ENCODE measurements at places on chromosomes 5 and 9. TPM values are rescaled to one million over a fixed set of nuclear protein-coding genes. Genes with fewer than 3 reads are reported as not detected.

FIBCD1 gene
- total RNA-seq: 1.9 TPM

KIF4B gene
- 4.8 TPM for total RNA-seq

DNA sequence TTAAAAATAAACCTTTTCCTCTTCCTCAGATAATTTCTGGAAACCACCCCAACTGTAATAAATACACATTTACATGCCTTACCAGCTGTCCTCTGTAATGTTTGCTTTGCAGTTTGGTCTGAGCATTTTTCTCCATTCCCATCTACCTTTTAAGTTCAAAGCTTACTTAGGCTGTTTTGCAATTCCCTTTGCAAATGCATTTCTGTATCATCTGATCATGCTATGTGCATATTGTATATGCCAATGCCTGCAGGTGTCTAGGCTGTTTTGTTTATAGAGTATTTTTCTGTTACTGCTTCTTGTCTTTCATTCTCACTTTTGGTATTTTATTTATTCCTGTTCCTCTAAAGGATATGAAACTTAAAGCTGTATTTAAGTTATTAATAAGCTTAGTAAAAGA lies 86.3 kb downstream of the SLC44A1 start:
- no peak for DNase-seq

DNA sequence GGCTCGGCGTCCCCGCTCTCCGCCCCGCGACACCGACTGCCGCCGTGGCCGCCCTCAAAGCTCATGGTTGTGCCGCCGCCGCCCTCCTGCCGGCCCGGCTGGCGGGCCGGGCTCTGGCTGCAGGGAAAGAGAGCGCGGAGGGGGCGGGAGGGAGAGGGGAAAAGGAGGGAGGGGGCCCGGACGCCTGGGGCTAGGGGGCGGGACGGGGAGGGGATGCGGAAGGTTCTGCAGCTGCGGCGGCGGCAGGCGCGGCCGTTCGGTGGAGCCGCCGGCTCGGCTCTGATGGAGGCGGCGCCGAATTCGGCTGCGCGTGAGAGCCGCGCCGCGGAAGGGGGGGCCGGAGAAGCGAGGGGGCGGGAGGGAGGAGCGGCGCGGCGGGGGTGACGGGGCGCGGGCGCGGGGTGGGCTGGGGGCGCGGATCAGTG lies at the start of gene MARCHF11:
TSS of gene MARCHF11 (minus strand) at position 281 of the 425 bp plus-strand sequence. CDS start at position 65, 216 bp downstream.
- DNase-seq: peak; percentile 10

- DNase-seq: peak; percentile 54
These were observed 545 bp downstream of the CDKN2B-AS1 start for GRCh38 chr9:21995006-21995665.

DAB2IP gene
- 60.9 TPM for total RNA-seq

FOXD4L4 gene
- 1.9 TPM for total RNA-seq

DNA sequence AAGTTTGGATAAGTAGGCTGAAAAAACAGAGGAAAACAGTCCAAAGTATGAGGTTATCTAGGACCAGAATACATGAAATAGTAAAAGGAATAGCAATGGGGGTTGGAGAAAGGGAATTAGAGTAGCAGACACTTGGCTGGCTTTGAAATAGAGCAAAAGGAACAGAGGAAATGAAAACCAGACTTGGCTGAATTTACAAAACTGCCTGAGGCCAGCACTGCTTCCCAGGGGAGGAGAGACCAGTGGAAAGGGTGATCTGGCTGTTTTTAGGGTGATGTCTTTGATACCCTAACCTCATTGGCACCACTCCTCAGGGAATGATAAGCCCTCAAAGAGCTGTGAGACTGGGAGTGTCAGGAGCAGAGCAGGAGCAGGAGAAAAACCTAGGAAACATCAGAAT lies 413.4 kb upstream of the SLC30A5 start:
- peak; percentile 78 for DNase-seq

GRCh38 chr5:87526131-87526530 lies 113.4 kb upstream of the CCNH start:
- DNase-seq: no peak

GRCh38 chr9:86649913-86650312 lies 295.7 kb upstream of the TUT7 start:
- no peak for DNase-seq

KIAA1958 gene
- 2.6 TPM for total RNA-seq

IL5 gene
- total RNA-seq: 7.7 TPM

DNA sequence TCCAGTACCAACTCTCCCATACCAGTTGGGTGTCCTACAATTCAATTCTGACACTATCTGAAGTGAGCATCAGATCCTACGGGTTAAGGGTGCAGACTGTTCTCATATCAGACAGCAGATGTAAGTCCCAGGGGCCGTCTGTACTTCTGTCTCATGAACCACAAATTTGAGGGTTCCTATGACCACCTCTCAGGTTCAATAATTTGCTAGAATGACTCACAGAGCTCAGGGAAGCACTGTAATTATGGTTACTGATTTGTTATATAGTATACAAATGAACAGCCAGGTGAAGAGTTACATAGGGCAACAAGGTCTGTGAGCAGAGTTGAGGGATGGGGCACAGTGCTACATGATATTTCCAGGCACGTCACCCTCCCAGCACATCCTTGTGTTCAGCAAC lies 499.1 kb downstream of the DMAC1 start:
- DNase-seq: no peak

DNA sequence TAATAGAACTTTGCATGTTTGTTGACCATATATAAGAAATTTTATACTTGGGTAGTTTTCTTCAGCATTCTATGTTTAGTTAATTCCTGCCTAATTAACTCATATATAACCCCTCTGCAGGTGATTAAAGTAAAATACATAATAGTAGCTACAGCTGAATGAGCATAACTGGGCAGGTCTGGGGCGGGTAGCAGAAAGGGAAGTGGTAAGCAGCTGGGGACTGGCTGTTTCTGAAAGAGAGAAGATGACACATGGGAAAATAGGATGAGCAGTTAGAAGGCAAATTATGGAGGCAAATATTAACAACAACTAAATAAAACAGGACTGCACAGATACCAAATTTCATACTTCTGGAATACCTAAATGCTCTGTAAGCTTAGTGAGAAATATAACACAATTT lies 128.1 kb downstream of the CPLANE1 start:
- no peak for DNase-seq

SH3GL2 gene
- total RNA-seq: 3.6 TPM

- no peak for DNase-seq
These were observed 62.0 kb upstream of the GGTA1 start for GRCh38 chr9:121561385-121562222.

- DNase-seq: peak; percentile 46
These were observed 253.4 kb downstream of the ARHGAP26 start for GRCh38 chr5:143023411-143024096.

DNA sequence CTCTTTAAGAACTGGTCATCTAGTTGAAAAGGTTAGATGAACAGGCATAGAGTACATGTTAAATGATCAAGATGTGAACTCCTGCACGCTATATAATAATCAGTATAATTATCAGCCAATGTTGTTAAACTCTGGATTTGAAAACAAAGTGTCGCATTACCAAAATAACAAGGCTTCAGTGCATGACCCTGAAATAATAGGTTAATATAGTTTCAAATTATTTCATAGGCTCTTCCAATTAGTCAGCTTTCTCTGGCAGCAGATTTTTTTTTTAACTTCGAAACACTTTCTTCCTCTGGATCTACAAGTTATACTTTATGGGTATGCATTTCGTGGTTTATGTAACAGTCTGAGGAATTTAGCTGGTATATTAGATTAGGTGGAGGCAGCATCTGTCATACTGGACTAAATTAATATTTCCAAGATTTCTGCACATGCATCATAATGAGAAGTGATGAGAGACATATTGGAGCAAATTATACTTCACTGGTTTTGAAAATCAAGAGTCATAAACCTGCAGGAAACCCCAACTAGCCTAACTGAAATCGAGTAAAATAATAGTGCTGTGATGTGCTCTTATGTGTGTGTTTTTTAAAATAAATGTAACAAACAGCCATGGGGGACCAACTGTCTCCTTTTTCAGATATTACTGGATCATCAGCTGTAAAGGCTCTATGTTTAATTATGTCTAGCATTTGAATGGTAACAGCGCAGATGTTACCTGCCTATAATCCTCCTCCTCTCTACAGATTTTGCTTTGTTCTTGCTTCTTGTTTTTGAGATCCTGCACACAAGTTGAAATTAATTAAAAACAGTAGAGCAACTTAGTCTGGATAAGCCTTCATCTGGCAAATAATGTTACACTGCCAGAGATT lies 85.9 kb upstream of the CKMT2 start:
- DNase-seq: no peak

SPINK6 gene
- total RNA-seq: 5.5 TPM

WDR31 gene
- 3.1 TPM for total RNA-seq

PCDHA3 gene
- 4.3 TPM for total RNA-seq

SH2D3C gene
- 4.6 TPM for total RNA-seq

TMEM174 gene
- 4.3 TPM for total RNA-seq

- peak; percentile 61 for DNase-seq
These were observed 66.2 kb downstream of the SIL1 start for GRCh38 chr5:139131921-139132432.

DNA sequence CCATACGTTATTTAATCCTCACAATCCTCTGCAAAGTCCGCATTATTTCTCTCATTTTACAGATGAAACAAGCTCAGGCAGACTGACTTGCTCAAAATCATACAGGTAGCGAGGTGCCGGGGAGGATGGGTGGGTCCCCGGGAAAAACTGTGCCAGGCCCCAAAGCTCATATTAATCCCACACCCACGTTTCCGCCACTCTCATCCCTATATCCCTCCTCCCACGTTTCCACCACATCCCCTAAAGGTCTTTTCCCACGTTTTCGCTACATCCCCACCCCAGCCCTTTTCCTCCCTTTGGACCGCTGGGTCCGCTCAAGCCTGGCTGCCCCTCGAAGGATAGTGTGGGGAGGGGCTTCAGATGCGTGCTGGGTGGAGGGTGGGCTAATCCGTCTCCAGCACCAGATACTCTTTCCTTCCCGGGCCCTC lies 434 bp upstream of the FSD1L start:
- no peak for DNase-seq

- DNase-seq: no peak
These were observed 23.9 kb downstream of the LARP1 start for GRCh38 chr5:154779105-154779504.

DNA sequence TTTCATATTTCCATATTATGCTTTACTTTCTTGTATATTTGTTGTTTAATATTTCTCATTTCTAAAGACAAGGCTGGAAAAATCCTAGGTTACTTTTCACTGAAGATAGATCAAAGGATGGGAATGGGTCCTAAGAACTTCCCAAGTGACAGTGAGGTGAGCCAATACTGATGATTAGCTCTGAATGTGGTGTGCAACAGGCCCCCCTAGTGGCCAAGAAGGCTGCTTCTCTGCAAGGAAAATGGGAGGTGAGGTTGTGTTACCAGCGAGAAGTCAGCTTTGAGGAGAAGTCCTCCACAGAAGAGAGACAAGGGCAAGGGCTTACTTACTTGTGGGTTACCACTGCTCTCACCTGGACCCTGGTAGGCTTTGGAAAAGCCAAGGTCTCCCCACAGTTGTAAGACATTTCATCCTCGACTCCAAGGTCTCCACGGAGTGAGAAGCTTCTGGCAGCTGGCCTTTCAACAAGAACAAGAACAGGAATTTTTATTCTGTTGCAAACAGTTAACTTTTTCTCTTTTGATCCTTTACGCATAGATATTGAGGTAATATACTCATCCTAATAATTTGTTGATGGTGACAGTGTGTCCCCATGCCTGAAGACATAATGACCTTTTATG lies 69.9 kb downstream of the MAMDC2 start:
- peak; percentile 52 for DNase-seq

MTX3 gene
- total RNA-seq: 26.0 TPM

SPINK5 gene
- 3.6 TPM for total RNA-seq

DRD1 gene
- total RNA-seq: 2.4 TPM

- DNase-seq: no peak
These were observed 127.8 kb downstream of the SV2C start for GRCh38 chr5:76210946-76211345.

GRCh38 chr5:118919016-118919415 lies 69.3 kb downstream of the DTWD2 start:
- DNase-seq: peak; percentile 35

DNA sequence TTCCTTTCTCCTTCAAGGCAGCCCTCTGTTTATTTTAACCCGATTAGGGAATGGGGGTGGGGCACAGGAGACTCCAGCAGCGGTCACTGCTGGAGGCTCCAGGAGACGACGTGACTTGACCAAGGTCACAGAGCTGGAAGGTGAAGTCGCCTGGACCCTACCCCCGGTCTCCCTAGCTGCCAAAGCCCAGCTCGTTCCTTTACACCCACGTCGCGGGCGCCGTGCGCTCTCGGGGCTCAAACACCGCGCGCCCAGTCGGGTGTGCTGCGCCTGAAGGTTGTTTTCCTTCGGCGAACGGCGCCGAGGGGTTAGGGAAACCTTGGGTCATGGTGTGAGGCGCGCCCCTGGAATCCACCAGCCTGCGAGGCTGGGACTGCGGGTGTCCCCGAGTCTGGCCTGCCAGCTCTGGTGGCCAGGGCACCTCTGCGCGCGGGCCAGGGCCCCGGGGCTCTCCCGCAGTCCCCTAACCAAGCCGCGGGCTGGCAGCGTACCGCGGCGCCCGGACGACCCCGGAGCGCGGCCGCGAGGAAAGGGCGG lies 747 bp upstream of the UNC5A start:
- no peak for DNase-seq

DNA sequence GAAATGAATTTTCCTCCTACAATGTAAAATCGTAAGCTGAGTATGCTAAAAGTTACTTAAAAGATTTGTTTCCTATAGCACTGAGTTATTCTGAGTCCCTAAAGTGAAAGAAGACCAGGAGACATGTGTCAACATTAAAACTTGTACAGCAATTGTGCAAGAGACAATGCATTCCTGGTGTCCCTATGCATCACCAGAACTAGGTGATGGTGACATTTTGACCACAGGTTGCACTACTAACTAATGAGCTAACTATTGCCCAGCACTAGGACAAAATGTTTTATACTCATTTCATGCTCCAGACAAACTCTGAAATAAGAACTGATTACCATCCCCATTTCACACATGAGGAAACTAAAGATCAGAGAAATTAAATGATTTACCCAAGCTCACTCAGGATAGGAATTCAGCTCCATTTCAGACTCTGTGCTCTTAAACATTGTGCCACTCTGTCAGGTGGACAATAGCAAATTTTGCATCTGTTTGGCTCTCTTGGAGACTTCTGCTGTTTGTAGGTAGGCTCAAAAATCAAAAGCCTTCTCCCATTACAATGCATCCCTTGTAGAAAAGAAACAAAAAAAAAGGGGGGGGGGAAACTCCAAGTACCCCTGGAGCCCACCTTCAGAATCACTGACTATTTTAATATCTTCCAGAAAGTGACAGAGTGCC lies 269.2 kb downstream of the ACTL7B start:
- DNase-seq: no peak

DNA sequence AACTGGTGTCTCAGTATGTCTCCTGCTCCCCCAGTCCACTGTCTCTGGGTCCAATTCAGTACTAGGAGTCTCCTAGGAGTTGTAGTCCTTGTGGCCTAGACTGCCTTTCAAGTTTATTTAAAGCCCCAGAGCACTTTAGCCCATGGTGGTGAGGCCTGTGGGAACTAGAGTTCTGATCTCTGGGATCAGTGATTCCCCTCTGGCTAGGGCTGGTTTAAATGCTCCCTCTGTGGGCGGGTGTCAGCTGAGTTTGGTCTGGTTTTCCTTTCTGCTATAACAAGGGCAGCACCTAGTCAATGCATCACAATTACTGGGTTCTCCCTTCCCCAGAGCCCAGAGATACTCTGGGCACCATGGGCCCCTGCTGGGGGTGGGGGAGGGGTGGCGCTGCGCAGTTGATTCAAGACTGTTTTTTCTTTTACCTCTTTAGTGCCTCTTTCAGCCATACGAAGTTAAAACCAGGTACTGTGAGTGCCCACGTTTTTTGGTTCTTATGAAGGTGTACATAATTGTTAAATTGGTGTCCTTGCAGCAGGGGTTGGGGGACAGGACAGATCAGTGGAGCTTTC lies 9.3 kb upstream of the SLC36A3 start:
- DNase-seq: no peak

- DNase-seq: peak; percentile 44
These were observed 43.6 kb upstream of the C5orf46 start for GRCh38 chr5:147949711-147950573.

Measured in umbilical cord (tissue), 2 donors.